ENCODE measurements at places on chromosomes 1 and 21.

DNA sequence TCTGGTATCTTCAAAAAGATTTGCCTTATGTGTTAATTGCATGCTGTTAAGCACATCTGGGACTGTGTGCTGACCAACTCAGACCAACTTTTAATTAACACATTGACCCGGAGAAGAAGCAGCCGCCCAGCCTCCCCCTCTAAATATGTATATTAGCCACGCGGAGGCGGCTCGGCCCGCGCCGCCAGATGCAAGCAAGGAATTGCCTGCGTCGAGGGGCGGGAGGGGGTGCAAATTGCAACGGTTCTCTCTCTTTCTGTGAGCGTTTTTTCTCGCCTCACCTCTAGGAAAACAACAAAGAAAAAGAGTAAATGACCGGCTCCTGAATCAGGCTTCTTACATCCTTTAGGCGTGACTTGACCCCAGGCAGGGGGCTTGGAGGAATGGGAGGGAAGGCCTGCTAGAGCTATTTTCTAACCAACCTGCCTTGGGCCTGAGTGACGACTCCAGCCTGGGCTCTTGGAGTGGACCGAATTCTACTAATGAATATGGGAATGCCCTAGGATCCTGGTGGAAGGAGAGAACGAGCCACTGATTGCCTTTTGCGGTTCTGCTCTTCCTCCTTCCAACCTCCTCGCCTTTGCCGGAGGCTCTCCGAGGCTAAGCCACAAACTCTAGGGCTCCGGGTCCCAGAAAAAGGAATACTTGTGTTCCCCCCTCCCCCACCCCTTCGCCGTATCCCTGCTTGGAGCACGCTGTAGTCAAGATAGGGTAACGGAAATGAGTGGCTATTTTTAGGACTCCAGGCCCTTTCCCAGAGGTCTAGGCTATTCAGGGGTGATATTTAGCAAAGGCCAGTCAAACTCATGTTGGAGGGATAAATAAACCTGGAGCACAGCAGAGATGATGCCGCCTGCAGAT is 417.0 kb upstream of the ESRRG start:
- DNase-seq = no peak

- no peak for DNase-seq
These were observed 146.7 kb upstream of the C1orf105 start for GRCh38 chr1:172273647-172274396.

- no peak for DNase-seq
These were observed 117.7 kb downstream of the HLCS start for GRCh38 chr21:36848730-36849274.

DNA sequence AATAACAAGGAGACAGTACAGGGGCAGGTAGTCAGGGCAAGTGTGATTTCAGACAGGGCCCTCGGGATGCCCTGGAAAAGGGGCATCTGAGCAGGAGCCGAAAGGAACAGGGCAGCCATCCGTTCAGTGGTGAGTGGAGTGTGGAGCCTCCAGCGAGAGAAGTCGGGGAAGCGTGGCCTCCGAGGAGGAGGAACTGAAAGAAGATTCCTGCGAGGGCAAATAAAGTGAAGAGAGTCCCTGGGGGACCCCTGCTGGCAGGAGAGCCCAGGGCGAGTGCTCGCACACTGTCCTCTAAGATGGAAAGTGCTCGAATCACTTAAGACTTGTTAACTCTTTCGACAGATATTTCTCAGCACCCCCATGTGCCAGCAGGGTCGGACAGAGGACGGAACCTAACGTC is 3.5 kb upstream of the UTS2 start:
- DNase-seq = no peak

DNA sequence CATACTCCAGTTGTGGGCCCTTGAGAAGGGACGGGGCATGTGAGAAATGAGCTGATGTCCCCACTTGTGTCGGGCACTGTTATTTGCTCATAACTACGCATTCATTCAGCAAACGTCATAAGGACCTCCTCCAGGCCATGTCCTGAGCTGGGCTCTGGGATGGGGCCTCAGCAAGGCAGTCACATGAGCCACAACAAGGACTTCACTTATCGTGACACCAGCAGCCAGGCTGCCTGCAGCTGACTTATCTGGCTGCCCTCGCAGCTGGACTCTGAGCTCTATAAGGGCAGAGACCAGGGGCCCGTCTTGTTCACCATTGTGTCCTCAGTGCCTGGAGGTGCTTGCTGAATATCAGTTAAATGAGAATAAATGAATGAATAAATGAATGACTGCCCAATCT is 37.5 kb upstream of the GRIK3 start:
- DNase-seq = no peak

- DNase-seq = no peak
These were observed 132.2 kb downstream of the CLIC6 start for GRCh38 chr21:34800797-34801518.

GRCh38 chr1:84855168-84855567 is 37.8 kb downstream of the LPAR3 start:
- DNase-seq = no peak

DNA sequence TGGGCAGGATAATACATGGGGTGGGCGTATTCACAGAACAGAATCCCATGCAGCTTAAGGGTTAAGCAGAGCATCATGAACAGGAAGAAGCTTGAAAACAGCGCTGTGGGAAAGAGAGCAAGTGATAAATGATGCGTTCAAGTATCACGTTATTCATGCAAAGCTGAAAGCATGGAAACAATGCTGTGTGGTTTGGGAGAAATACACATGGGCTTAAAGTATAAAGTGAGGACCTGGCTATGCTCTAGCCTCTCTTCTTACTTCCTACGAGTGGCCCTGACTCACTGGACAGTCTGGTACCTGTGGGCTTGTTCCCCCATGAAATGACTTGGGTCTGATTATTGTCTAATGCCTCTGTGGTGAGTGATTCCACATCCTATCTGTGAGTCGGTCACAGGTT is 25.7 kb downstream of the TMPRSS2 start:
- no peak for DNase-seq

- no peak for DNase-seq
These were observed 425.5 kb downstream of the KCTD3 start for GRCh38 chr1:215992620-215993019.

- DNase-seq = no peak
These were observed 175.7 kb downstream of the ST6GALNAC3 start for GRCh38 chr1:76250271-76250670.
